ENCODE measurements at places on chromosomes 6 and 20.

- no peak for DNase-seq
These were observed 61.1 kb downstream of the FAM217A start for GRCh38 chr6:4017834-4018170.

DNA sequence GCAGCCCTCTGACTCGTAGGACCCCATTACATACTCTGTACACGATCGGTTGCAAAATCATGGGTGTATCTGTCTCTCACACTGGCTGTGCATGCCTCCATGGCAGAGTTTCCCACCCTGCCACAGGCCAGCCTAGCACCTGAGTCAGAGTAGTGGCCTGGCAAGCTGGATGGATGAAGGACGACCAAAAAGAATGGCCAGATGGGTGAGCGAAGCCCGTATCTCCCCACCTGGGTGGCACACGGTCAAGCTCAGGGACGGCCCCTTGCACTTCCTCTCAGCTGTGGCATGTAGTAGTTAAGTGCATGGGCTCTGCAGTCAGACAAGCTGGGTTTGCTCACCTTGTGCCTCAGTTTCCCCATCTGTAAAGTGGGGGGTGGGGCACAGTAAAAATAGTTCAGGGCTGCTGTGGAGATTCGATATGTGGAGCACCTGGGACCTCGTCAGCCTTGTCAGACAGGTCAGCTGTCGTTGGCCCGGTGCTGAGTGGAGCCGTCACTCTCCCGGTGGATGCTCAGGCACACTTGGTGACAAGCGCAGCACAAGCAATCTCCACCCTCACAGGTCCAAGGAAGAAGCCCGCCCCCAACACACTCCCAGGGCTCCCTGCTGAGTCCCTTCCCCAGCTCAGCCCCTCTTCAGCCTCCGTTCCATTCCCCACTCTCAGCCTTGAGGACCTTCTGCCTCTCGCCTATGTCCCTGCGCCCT is 12.6 kb downstream of the CPNE5 start:
- no peak for DNase-seq

GRCh38 chr6:113735491-113735890 is 121.7 kb upstream of the MARCKS start:
- no peak for DNase-seq

- DNase-seq, result no peak
These were observed 88.0 kb downstream of the SCML4 start for GRCh38 chr6:107735906-107736635.

DNA sequence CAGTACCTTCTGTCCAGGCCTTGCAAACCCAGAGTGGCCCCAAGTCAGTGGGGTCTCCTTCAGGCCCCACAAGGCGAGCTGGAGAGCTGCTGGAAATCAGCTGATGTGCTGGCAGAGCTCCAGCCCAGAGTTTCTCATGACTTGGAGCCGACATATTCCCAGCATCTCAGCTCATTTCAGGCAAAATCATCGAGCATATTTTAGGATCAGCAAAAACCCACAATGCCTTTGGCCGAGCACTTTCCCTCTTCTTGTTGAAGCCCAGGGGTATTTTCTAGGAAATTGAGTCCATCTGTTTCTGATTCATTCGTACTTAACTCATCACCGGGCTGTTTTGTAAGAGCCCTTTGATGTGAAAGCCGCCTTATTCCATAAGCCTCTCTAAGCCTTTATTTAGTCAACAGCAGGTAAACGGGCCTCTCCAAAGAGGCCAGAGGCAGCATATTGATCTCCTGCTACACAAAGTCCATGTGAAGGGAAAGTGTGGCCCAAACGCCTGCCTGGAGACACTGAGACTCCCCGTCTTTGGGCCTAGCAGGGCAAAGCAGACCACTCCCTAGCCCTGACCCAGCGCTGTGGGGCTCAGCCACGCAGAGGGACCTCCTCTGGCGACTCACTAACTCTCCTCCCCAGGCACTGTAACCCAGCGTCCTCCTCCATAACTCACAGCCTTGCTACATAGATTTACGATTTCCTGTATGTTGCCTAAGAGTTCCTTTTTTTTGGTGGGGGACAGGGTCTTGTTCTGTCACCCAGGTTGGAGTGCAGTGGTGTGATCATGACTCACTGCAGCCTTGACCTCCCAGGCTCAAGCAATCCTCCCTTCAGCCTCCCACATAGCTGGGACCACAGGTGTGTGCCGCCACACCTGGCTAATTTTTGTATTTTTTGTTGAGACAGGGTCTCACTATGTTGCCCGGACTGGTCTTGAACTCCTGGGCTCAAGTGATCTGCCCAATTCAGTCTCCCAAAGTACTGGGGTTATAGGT is 12.1 kb upstream of the C20orf203 start:
- DNase-seq, result no peak

DNA sequence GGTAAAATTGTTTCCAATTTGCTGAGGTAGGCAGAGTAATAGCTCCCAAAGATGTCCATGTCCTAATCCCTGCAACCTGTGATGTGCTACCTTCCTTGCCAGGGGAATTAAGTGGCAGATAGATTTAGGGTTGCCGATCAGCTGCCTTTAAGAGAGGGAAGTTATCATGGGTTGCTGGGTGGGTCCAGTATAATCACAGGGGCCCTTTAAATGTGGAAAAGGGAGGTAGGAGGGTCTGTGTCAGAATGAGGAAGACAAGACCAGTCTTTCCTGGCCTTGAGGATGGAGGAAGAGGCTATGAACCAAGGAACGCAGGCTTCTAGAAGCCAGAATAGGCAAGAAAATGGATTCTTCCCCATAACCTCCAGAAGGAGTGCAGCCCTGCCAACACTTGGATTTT is 50.7 kb downstream of the CTCFL start:
- DNase-seq, result no peak

- no peak for DNase-seq
These were observed 170.3 kb upstream of the PDE7B start for GRCh38 chr6:135680964-135681913.
